ENCODE measurements at places on chromosomes 12 and 14.

- no peak for DNase-seq
Observed at GRCh38 chr14:99036611-99037293, 235.2 kb downstream of the BCL11B start.

DNA sequence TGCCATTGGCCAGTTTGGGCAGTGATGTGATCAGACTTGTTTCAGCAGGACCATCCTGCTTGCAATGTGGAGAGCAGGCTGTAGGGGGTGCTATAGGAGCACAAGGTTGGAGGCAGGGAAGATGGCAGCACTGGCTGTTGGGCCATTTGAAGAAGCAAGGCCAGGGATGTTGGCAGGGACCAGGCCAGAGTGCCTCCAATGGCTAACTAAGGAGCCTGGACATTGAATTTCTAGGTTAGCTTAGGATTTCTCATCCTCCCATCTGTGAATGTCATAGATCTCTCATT lies 23.5 kb downstream of the FGF23 start:
- no peak for DNase-seq

DNA sequence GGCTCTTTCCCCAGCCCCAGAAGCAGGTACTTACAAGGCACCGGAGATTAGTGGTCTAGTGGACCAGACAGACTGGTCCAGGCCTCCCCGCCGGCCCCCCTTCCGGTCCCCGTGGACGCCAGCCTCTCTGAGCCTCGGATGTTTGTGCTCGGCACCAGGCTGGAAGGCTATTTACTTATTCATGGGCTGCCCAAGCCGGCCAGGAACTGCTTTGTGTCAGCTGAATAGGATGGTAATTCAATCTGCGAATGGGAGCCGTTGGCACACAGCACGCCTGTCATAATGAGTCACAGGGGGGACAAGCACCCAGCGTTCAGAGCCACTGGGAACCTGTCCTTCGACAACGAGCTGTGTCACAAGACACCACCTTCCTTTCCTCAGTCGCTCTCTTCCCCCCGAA lies 82.3 kb downstream of the RIMBP2 start:
- DNase-seq: no peak

DNA sequence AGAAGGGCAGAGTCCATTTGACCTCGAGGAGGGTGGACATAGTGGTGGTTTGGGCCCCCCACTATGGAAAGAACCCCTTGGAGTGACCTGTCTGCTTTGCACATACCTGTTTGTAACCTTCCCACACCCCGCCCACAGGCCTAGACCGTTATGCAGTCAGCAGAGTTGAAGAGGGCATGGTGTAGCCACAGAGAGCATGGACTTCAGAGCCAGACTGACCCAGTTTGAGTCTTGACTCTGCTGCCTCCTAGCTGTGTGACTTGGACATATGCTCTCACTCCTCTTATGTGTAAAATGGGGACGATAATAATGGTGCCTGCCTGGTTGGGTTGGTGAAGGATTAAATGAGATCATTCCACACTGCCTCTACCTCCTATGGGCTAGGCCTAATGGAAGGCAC lies 40.9 kb upstream of the NOS1 start:
- no peak for DNase-seq

- DNase-seq: no peak
Observed at GRCh38 chr12:110314308-110314707, 33.3 kb downstream of the ATP2A2 start.

- no peak for DNase-seq
Observed at GRCh38 chr14:100502622-100503220, 84.5 kb downstream of the BEGAIN start.

- no peak for DNase-seq
Observed at GRCh38 chr14:21631084-21631483, 3.7 kb downstream of the OR10G2 start.

- no peak for DNase-seq
Observed at GRCh38 chr14:68491793-68492192, 301.1 kb downstream of the ZFP36L1 start.

DNA sequence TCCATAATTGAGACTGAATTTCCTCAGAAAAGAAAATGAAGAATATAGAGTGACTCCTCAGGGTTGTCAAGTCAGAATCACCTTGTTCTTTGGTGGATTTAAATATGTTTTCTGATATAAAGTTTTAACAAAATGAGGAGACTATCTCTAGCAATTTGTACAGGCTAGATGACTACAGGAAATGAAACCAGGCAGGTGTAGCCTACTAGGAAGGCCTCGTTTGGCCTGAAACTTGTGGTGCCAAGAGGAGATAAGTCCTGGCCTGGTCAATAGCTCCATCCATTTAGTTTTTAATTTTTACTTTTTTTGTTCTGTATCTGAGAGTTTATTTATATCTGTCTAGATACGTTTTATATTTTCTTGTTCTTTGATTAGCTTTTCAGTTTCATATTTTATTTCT lies 41.5 kb downstream of the SNAPC1 start:
- no peak for DNase-seq

GRCh38 chr12:14920475-14921126 lies 17.7 kb downstream of the ERP27 start:
- DNase-seq: no peak

- no peak for DNase-seq
Observed at GRCh38 chr12:64749461-64750200, 9.6 kb downstream of the GNS start.

GRCh38 chr12:103705927-103706326 lies 118.9 kb downstream of the STAB2 start:
- DNase-seq: no peak

GRCh38 chr12:131054345-131055092 lies 100.8 kb downstream of the ADGRD1 start:
- DNase-seq: no peak

DNA sequence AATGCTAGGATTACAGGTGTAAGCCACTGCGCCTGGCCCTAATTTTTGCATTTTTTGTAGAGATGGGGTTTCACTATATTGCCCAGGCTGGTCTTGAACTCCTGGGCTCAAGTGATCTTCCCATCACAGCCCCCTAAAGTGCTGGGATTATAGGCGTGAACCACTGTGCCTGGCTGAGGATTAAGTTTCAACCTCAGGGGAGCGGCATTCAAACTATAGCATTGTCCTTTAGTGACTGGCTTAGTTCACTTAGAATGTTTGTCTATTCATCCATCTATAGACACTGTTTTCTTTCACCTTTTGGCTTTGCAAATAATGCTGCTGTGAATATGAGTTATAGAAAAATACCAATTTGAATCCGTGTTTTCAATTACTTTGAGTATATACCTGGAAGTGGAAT lies 25.2 kb downstream of the PTPN11 start:
- DNase-seq: no peak

DNA sequence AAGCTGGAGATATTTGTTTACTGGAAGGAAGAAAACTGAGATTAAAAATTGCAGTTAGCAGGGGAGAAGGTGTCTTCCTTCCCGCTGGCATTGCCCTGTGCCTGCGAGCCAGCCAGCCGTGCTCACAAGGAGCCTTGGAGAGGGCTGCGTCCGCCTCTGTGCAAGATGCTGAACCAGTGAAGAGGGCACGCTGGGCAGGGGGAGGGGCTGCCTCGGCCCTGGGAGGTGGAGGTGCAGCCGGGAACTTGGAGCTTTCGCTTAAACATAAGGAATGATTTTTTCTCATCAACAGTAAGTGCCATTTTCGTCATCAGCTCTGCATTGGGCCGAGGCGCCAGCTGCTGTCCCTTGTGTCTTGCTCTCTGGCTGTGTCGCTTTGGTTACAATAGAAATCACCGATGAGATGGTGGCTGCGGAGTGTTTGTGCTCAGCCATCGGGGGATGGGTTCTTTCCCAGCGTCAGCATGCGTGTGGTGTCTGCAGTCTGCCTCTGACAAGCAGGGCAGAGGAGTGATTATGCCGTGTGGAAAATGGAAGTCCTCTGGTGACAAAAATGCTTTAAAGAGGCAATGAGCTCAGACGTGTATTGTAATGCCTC lies 97.3 kb downstream of the ESR2 start:
- DNase-seq: no peak

All from stimulated activated CD4-positive, alpha-beta T cell treated with anti-CD3 and anti-CD28 coated beads, TNF-alpha, amount 100 ng/mL, for 24 hours (primary cell).